ENCODE measurements at places on chromosomes 2 and 18.
A peak's percentile ranks its signal among the peaks of the same experiment; 100 is the strongest.

DNA sequence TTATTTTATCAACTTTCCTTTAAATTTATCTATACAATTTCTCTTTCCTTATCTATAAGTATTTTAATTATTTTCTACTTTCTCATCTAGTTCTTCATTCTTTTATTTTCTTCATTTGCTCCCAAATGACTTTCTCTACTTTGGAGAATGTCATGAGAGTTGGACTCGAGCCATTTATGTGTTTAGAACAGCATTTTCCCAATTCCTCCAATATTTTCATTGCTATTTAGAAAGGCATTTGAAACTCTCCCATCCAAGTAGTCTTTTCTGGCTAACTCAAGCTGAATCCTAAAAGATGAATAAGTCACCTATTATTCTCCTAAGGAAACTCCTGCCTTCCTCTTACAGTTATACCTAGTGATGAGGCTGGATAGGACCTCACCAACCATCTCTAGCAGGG, 15.8 kb upstream of the FEZ2 start:
- DNase-seq, result no peak

DNA sequence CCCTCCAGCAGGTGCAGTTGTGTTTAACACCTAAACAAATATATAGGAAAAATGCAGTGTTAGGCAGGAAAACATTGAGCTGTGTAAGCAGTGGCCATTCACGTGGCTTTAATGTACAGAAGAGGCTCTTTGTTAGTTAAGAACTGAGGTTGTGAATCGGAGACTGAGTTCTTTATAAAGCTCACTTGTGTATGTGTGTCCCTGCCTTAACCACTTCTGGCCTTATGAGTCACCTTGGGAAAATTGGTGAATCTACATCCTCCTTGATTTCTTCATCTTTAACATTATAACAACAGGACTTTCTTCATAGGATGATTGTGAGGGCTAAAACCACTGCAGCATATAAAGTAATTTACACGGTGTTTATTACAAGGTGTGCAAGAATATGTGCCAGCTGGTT, 188.4 kb upstream of the TPO start:
- no peak for DNase-seq

GRCh38 chr18:79685971-79686370, 6.4 kb downstream of the CTDP1 start:
- DNase-seq, result no peak

DNA sequence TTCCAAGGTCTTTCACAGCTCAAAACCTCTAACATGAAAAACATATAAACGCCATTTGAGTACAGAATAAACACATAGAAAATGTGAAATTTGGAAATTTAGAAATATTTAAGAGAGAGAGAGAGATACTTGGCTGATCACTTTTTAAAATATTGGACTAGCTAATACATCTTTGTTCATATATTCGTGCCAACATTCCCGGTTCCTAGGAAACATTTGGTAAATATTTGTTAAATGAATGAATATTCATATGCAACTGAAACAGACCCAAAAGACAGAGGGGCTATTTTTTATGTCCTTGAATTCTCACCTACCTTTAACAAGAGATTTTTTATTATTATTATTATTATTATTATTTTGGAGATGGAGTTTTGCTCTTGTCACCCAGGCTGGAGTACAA, 8.3 kb upstream of the COLEC12 start:
- no peak for DNase-seq

- DNase-seq, result no peak
These were observed 707.6 kb downstream of the SLC4A3 start for GRCh38 chr2:220334871-220335590.

DNA sequence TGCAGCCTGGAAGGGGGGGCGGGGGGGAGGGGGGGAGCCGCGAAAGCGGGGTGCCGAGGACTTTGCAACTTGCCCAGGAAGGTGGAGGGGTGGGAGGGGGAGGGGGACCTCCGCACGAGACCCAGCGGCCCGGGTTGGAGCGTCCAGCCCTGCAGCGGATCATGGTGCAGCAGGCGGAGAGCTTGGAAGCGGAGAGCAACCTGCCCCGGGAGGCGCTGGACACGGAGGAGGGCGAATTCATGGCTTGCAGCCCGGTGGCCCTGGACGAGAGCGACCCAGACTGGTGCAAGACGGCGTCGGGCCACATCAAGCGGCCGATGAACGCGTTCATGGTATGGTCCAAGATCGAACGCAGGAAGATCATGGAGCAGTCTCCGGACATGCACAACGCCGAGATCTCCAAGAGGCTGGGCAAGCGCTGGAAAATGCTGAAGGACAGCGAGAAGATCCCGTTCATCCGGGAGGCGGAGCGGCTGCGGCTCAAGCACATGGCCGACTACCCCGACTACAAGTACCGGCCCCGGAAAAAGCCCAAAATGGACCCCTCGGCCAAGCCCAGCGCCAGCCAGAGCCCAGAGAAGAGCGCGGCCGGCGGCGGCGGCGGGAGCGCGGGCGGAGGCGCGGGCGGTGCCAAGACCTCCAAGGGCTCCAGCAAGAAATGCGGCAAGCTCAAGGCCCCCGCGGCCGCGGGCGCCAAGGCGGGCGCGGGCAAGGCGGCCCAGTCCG, 540 bp downstream of the SOX11 start:
- no peak for DNase-seq

DNA sequence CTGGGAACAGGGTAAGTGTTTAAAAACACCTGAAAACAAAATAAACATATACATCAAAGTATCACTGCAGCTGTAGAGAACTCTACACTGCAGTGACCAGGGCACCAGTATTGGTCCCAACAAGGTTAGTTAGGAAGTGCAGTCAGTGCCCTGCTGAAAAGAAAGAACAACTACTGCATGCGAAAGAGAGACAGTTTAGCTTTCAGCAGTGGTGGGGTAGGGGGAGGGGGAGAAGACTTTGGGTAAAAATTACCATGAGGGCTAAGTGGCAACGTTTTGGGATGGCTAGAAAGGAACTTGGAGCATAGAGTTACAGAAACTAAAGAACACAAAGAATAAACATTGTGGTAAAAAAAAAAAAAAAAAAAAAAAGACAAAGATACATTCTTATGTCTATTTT, 112.1 kb downstream of the UPP2 start:
- no peak for DNase-seq

DNA sequence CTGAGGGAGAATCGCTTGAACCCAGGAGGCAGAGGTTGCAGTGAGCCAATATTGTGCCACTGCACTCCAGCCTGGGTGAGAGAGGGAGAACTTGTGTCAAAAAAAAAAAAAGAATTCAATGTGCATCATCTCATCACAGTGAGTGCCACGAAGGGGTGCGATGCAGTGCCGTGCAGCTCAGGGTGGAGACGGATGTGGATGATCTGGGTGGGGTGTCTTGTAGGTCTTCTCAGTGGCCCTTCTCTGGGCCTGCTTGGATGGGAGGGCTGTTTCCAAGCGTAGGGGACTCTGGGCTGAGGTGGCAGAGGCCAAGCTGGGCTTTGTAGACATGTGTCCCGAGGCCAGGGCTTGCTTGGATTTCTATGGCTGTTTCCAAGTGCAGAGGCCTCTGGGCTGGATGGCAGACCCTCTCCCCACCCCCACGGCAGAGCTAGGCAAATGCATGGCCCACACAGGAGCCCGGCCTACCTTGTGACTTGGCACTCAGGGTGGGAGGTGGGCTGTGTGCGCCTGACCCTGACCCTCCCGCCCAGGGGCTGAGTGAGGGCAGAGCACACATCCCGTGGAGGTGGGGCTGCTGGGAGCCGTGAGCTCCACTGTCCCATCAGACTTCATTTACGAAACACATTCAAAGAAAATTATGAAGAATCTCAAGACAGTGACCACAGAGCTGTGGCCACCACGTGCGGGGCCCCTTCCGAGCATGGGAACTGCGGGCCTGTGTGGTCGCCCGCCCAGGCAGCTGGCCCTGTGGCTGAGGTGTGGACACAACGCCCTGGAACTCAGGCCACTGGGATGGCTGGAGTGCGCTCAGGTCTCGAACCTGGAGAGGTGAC, 76.4 kb downstream of the ASB1 start:
- DNase-seq, result no peak

DNA sequence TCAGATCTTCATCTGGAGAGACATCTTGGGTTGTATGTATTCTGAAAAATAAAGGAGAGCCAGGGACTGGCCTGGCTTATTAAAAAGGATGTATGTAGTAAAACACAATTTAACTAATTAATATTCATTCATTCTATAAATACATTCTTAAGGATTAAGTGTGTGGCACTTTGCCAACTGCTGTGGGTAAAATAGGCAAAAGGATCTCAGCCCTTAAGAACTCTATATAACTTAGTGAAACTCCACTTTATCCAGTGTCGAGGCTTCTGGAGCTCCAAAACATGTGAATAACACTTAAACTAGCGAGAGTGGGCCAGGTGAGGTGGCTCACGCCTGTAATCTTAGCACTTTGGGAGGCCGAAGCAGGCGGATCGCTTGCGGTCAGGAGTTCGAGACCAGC, 7.7 kb upstream of the STK39 start:
- no peak for DNase-seq

- DNase-seq, result no peak
These were observed 288.3 kb upstream of the FN1 start for GRCh38 chr2:215724146-215724545.

DNA sequence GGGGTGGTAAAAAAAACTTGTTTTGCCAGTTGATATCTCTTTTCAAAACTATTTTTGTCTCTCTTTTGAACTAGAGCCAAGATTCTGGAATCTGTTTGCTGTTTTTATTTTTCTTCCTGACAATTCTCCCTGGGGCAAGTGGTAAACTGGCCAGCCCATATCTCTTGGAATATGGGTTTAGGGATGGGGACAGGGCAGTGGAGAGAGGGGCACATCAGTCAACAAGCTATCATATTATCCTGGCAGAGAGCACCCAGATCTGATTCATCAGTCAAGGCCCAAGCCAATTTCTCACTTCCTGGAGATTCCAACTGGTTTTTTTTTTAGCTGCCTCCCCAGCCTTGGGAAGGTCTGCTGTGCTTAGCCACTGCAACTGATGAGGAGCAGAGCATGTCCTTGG, 52.3 kb downstream of the ARHGAP28 start:
- no peak for DNase-seq

DNA sequence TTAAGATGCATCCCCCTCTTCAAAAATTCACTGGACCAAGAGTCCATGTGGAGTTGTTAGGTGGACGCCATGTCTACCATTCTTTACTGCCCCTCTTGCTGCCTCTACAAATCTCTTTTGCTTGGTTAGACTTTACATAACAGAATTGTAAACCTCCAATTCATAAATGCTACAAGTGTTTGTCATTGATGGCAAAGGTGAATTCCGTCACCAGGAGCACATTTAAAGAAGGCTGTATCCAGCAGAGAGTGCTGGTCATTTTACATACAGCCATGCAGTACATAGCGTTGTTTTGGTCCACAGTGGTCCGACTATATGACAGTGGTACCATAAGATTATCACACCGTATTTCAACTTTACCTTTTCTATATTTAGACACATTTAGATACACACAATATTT, 274.5 kb downstream of the MYCN start:
- no peak for DNase-seq

DNA sequence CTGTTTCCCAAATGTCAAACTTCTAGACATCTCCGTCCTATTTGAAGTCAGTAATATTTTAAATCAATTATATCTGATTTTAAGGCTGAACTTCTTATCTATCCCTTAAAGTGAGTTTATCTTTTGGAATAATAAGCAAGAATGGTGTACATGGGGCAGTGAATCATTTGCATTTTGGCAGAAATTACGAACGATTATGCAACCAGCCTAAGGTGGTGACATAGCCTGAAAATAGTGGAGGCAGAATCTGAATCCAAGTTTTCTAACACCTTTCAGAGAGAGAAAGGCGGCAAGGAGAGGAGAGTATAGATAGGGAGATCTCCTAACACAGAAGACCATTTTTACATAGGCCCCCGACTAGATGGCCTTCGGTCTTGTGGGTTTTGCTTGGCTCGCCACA, 10.7 kb downstream of the ZBTB14 start:
- no peak for DNase-seq

DNA sequence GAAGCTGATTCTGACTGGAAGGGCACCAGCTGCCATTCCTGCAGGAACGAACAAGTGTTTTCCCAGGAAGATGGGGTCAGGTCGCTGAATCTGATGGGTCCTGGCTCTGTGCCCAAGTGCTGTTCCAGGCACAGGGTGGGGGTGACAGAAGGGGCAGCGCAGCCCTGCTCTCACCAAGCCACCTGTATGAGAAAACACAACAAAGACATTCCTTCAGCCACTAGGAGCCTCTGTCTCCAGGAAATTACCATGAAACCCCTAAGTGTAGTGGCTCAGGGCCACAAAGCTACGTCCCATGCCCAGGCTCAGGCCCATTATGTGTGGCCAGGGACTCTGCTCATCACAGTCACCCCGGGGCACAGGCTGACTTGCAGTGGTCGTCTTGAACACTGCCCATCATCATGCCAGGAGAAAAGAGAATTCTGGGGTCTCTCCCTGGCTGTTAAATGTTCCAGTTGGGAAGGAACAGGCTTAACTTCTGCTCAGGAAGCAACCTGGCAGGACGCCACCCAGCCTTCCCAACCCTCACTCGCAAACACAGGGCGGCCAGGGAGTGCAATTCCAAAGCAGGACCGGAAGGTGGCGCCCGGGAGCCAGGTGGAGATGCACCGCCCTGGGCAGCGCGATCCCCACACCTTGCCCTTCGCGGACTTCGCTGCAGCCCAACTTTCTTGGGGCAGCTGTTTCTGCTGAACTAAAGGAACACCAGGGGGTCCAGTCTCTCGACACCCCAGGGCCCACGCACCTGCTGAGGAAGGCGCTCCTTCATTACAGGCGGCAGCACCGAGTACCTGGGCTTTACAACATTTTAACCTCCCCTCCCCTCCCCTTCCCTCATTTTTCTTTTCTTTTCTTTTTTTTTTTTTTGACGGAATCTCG, 11.0 kb upstream of the SFTPB start:
- DNase-seq, result peak; percentile 73

GRCh38 chr2:39538718-39539117, 101.6 kb upstream of the MAP4K3 start:
- DNase-seq, result no peak

GRCh38 chr2:65364986-65365733, 67.2 kb downstream of the SPRED2 start:
- DNase-seq, result no peak

- no peak for DNase-seq
These were observed 222.6 kb upstream of the LRRTM1 start for GRCh38 chr2:80527119-80527518.

DNA sequence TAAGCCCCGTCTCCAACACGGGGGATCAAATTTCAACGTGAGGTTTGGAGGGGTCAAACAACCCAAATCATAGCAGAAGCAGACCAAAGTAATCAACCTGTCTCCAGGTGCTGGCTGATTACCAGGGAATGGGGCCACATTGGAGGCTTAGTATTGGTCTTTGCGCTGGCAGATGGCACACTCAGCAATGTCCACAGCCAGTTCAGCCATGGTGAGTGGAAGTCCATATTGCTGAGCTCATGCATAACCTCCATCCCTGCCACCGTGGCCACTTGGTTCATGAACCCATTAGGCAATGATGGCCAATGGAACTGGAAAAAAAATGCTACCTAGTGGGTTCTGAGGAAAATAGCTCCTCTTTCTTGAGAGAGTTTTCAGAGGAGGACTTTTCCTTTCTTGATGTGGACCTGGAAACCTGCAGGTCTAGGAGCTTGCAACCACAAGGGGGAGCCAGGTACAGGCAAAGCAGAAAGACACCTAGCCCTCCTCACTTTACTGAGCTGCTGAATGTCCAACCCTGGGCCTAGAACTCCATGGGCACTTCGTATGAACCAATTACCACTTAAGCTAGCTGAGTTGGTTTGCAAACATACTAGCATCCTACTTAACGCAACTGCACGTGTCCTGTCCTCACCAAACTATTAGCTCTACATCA, 128.0 kb upstream of the GYPC start:
- peak; percentile 37 for DNase-seq

GRCh38 chr2:128438091-128438490, 119.4 kb upstream of the HS6ST1 start:
- DNase-seq, result no peak

- no peak for DNase-seq
These were observed 356.8 kb downstream of the SUCLG1 start for GRCh38 chr2:84102274-84102673.

GRCh38 chr2:127762846-127763245, 48.1 kb downstream of the WDR33 start:
- DNase-seq, result no peak

All from GM19239 (cell line).